ENCODE measurements at places on chromosomes 13 and 19.
A peak's percentile ranks its signal among the peaks of the same experiment; 100 is the strongest.

GRCh38 chr19:5563008-5563431, 4.7 kb downstream of the TINCR start:
- DNase-seq = no peak

GRCh38 chr13:26910754-26911465, 150.3 kb upstream of the GPR12 start:
- no peak for DNase-seq

GRCh38 chr13:74210693-74211393, 76.6 kb upstream of the KLF12 start:
- peak; percentile 37 for DNase-seq

DNA sequence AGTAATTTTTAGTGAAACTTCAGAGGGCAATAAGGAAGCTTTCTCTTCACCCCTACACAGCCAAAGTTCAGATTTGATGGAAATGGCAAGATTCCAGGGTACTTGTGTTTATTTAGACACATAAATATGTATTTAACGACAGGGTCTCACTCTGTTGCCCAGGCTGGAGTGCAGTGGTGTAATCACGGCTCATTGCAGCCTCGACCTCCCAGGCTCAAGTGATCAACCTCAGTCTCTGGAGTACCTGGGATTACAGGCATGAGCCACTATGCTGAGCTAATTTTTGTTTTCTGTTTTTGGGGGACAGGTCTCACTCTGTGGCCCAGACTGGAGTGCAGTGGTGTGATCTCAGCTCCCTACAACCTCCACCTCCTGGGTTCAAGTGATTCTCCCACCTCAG, 2.0 kb upstream of the SYCE2 start:
- DNase-seq = no peak

GRCh38 chr13:75285310-75285709, 196.7 kb downstream of the TBC1D4 start:
- no peak for DNase-seq

DNA sequence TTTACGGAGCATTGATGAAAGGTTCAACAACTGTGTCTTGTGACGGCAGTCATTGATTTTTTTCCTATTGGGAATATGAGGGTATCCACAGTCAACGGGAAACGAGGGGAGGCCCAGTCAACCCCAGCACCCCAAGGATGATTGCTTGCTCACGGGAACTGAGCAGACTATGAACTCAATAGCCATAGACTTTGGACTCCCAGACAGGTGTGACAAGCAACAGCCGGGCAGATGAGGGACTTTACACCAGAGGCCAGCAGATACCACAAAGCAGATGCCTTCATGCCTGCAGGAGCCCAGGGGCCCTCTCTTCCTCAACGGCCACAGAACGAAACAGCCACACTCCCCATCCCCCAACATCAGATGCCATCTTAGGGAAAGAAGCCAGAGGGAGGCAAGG, 80.3 kb upstream of the FLT1 start:
- no peak for DNase-seq
